ENCODE measurements at places on chromosomes 3 and 15. TPM values are rescaled to one million over a fixed set of nuclear protein-coding genes. Genes with fewer than 3 reads are reported as not detected.

DNA sequence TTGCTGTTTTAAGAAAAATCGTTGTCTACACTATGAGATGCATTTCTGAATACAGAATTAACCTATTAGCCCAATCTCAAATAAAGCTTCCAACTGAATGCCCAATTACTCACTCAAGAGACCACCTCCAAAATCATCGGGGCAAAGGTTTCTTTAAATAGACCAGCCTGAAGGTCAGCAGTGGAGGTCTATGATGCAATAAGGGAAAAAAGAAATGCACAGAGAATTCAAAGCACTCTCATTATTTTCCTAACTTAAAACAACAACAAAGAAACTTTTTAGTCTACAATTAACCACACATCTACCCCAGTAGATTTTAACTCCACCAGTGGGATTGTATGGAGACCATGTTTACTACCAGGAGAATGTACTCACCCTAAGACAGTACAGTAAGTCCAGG, 657.7 kb upstream of the CCDC54 start:
- no peak for DNase-seq

DNA sequence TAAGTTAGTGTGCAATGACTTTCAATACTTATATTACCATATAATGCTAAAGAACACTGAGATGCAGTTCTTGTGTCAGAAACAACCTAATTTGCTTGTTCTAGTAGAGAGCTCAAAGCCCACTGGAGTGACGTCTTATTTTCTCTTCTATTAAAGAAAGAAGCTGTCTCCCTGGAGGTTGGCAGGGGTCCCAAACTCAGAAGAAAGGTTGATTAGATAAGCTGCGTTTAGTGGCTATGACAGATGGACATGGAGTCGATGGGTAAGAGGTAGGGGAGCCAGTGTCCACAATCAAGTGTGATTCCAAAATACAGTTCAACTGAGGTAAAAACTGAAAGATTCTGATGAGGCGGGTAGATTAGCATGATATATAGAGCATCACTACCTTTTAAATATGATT, 363.6 kb downstream of the NLGN1 start:
- DNase-seq = no peak

- no peak for DNase-seq
Observed at GRCh38 chr3:76664816-76665215, 375.1 kb upstream of the ROBO2 start.

GRCh38 chr3:149356630-149357029, 20.8 kb downstream of the TM4SF1 start:
- no peak for DNase-seq

DNA sequence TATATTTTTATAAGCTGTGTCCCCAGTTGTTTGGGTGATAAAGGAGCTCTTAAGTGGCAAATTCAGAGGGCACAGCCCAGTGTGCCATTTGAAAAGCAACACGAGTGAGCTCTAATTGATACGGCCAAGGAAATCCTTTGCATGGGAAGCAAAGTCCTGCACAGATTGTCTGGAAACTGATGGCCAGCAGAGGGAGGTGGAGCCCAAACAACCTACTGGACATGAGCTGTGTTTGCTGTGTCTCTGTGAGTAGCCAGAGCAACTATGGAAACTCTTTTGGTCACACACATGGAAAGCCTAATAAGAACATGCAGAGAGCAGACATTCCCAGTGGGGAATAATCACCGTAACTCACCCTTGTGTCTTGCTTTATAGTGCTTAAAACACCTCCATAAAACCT, 24.4 kb downstream of the ONECUT1 start:
- DNase-seq = no peak

- DNase-seq = no peak
Observed at GRCh38 chr3:52715714-52716305, 9.9 kb downstream of the SPCS1 start.

GRCh38 chr15:95698951-95699350, 631.5 kb upstream of the NR2F2 start:
- no peak for DNase-seq

- no peak for DNase-seq
Observed at GRCh38 chr3:171712171-171712938, 97.9 kb downstream of the PLD1 start.

DNA sequence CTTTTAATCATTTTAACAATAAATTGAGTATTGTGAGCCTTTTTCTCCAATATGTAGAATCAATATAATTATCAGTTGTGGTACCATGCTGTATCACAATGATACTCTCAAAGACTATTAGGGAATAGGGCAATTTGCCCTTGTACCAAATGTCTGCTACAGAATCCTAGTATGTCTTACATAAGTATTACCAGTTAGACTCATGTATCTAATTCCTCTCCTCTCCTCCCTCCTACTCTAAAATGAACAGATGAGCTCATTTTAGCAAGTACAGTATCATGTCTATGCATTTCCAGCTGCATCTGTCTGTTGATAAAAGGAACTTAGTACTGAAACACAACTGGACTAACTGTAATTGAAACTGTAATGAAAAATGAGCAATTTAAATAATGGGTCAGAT, 124.3 kb upstream of the ATP11B start:
- no peak for DNase-seq

DNA sequence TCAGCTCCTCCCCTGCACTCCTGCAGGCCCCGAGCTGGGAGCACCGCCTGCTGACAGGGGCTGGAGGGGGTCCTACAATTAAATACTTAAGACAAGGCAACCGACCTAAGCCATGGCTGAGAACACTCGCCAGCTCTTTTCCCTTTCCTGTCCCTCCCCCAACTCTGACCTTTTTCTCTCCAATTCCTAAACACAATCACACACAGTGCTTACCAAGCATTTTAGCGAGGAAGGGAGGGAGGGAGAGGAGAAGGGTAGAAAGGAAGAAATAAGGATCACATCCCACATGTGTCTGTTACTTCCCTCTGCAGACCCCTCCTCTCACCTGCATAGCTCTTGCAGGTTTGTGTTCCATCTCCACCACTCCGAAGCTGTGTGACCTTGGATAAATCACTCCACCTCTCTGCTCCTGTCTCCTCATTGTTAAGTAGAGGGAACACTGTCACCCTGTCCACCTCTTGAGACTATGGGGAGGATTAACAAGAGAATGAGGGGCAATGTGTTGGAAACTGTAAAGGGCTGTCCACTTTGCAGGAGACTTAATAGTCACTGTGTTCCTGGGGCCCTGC, 63.6 kb downstream of the CYP11A1 start:
- no peak for DNase-seq

DNA sequence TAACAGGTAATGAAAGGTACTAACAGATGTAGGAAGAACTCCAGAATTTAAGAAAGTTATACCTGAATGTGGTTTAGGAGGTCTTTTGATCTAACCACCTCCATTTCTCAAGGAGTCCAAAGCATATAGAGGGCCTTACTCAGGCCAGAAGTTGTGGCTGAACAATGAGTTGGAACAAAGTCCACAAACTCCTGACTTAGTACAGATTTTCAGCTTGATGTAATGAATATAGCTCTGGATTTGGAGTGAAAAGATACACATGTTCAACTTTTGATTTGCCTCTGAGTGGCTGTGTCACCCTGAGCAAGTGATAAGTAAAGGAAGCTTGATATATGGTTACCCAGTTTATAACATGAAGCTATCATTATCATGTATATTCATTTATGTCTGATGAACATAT, 390.1 kb downstream of the LPP start:
- DNase-seq = no peak

DNA sequence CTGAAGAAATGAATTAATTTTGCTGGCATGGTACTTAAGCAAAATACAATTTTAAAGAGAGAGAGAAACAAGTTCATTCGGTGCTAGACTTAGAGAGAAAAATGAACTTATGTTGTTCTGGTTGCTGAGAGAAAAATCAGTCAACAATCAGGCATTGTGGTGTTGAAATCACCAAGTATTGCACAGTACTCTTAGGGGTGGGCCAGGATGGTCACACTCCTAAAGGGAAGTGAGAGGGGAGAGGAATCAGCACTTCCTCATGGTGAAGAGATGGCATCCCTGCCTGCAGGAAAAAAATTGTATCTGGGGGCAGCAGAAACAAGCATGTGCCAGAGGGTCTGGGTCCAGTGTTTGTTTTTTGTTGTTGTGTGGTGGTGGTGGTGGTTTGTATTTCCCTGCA, 7.0 kb upstream of the DMXL2 start:
- no peak for DNase-seq

GRCh38 chr3:174158674-174159073, 700.5 kb upstream of the NAALADL2 start:
- DNase-seq = no peak

- no peak for DNase-seq
Observed at GRCh38 chr15:74528876-74529275, 12.1 kb upstream of the ARID3B start.

- peak; percentile 49 for DNase-seq
Observed at GRCh38 chr3:52091586-52092270, 35.4 kb upstream of the DUSP7 start.

GRCh38 chr15:35725353-35725752, 179.4 kb upstream of the DPH6 start:
- DNase-seq = no peak

DNA sequence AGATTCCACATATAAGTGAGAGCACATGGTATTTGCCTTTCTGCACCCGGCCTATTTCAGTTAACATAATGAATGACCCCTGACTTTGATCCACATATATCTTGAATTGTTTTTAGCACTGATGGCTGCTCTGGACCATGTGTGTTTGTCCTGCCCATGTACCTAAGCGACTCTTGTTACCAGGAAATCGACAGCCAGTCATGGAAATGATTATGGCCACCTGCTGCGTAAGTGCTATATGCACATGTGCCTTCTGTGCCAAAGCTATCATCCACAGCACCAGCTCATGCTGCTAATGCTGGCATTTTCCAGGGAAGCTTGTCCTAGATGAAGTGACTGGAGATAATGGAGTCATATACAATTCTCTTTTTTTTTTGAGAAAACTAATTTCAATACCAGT, 103.7 kb downstream of the PEX5L start:
- DNase-seq = no peak

GRCh38 chr3:112979244-112979832, 4.4 kb upstream of the CD200R1 start:
- no peak for DNase-seq

GRCh38 chr3:37862903-37863815, 1.5 kb downstream of the CTDSPL start:
- DNase-seq = peak; percentile 71

DNA sequence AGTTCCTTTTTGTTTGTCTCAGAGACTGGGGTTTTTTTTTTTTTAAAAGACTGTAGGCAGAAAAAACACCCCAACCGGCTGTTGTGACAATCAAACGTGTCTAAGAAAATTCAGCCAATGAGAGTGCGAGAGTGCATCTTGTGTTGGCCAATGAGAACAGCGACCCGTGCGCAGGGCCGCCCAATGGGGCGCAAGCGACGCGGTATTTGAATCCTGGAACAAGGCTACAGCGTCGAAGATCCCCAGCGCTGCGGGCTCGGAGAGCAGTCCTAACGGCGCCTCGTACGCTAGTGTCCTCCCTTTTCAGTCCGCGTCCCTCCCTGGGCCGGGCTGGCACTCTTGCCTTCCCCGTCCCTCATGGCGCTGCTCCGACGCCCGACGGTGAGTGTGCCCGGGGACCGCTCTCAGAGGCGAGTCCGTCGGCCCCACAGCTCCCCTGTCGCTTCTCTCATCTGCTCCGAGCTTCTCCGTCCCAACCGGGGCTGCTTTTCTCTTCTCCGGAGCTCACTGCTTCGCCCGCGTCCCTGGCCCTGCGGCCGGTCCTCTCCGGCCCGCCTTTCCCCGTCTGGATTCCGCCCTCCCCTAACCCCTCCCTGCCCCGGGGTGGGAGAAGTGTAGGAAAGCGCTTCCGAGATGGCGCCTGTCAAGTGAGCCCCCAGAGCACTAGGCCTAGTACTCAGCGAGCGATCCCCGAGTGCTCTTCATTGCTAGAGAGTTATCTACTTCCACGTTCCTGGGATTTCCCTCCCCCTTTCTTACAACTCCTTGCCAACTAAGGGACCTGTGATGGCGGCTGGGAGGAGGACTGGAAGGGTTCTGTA, at the start of gene CCNB2:
Gene CCNB2 (plus strand): TSS at position 235 of the 821 bp plus-strand sequence. CDS start 123 bp downstream, at position 358.
- DNase-seq = peak; percentile 94

DNA sequence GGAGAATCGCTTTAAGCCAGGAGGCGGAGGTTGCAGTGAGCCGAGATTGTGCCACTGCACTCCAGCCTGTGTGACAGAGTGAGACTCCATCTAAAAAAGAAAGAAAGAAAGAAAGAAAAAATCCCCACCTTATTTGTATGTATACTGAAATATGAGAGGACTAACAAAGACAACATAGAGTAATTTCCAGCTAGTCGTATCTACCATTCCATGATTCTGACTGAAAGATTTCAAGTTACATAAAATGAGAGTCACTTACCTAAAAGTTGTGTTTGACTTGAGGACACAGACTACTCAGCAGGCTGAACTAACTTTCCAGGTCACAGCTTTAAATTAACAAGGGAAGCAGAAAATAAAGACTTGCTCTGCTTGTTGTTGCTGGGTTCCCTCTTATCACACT, 18.8 kb upstream of the PRKCI start:
- no peak for DNase-seq

- no peak for DNase-seq
Observed at GRCh38 chr3:166388321-166388720, 551.1 kb upstream of the BCHE start.

GRCh38 chr15:55383687-55384086, 24.5 kb downstream of the CCPG1 start:
- DNase-seq = no peak

GRCh38 chr3:141686466-141687291, 51.4 kb upstream of the RNF7 start:
- peak; percentile 80 for DNase-seq

The PLSCR5 gene
- total RNA-seq = not detected

The ESYT3 gene
- 1.4 TPM for total RNA-seq

The GOLGA6L10 gene
- 0.14 TPM for total RNA-seq

The SLC22A13 gene
- not detected for total RNA-seq

The SYNPR gene
- total RNA-seq = not detected

The GPR87 gene
- total RNA-seq = not detected

The ZIC1 gene
- total RNA-seq = not detected

The GOLGA8A gene
- total RNA-seq = 13.7 TPM

The CYP11A1 gene
- total RNA-seq = 0.24 TPM

The FAM107A gene
- 82.9 TPM for total RNA-seq

The IGSF10 gene
- total RNA-seq = 3.0 TPM

The PDZRN3 gene
- total RNA-seq = 130 TPM

The MESP2 gene
- 0.51 TPM for total RNA-seq

The CYP1A2 gene
- total RNA-seq = not detected

The MAP2K5 gene
- 19.0 TPM for total RNA-seq

The FSD2 gene
- total RNA-seq = 144 TPM

The AGTR1 gene
- 2.2 TPM for total RNA-seq

The AGBL1 gene
- total RNA-seq = not detected

The LSMEM2 gene
- 29.8 TPM for total RNA-seq

The ZMYND10 gene
- total RNA-seq = not detected

Measured in Right ventricle myocardium inferior (tissue), 1 donor.